ENCODE measurements at places on chromosomes 6 and 20.
A peak's percentile ranks its signal among the peaks of the same experiment; 100 is the strongest.

- DNase-seq, result no peak
Measured at GRCh38 chr6:111061508-111061907, 25.8 kb upstream of the SLC16A10 start.

- no peak for DNase-seq
Measured at GRCh38 chr6:47267301-47267700, 42.4 kb downstream of the TNFRSF21 start.

DNA sequence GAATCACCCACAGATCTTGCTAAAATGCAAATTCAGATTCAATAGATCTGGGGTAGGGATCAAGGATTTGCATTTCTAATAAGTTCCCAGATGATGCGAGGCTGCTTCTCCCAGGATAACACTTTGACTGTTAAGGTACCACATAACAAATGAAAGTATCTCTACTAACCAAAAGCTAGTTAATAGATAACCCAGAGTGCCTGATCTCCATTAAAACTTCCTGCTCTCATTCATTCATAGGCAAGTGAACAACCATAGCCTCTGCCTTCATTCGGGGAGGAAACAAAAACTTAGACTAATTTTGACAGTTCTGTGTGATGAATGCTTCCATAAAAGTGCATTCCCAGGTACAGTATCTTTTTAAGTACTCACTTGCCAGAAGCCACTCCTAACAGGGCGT, 265.6 kb upstream of the BTBD3 start:
- no peak for DNase-seq

GRCh38 chr20:49896204-49896603, 19.1 kb downstream of the SPATA2 start:
- no peak for DNase-seq

DNA sequence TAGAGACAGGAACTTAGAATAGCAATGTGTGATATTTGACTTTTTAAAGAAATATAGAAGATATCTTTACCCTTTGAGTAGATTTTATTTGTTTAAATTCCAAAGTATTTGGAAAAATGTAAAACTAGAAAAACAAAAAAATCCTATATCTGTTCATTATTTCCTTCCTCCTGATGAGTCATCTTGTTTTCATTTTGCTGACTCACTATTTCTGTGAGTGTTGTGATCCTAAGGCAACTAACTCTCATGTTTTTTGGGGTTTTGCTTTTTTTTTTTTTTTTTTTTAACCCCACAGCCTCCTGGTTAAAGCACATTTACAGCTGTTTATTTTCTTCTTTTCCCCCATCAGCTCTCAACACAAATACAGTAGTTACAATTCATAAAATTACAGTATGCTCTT, 37.8 kb upstream of the THEMIS start:
- DNase-seq, result no peak

- DNase-seq, result no peak
Measured at GRCh38 chr6:167394820-167395219, 69.9 kb downstream of the TTLL2 start.

DNA sequence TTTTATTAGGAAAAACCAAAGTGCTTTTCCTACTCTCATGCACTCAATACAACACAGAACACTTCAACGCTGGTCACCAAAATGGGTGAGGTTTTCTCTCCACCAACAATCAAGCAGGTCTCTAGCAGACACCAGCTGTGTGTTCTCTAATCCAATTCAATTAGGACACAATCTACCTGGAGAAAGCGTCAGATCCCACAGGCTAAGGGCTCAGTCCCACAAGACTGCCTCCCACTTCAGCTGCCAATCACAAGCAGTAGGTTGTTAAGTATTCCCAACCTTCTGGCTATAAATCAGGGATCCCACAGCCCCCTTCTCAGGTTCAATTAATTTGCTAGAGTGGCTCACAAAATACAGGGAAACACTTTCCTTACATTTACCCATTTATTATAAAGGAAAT, 47.7 kb downstream of the STMND1 start:
- DNase-seq, result no peak

GRCh38 chr20:54048481-54048880, 21.9 kb downstream of the BCAS1 start:
- DNase-seq, result no peak

DNA sequence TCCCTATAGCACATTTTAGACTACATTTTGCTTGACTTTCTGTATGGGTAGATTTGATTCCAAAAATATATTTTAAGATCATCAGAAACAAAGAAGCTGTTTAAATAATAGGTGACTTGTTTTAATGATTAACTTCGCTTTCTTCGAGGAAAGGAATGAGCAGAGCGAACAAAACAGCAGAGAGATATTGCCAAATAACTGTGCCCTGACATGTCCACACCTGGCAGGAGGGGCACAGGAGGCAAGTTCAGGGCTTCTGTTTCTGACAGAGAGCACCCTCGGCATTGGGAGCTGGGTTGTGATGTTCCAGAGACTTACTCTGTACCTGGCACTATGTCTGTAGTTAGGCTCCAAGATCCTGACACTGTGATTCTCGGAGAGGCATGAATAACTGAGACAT, 155.7 kb upstream of the SASH1 start:
- no peak for DNase-seq

GRCh38 chr20:56554869-56555268, 21.8 kb downstream of the FAM209B start:
- peak; percentile 97 for DNase-seq

GRCh38 chr6:17297271-17298080, 16.3 kb downstream of the RBM24 start:
- DNase-seq, result no peak

- no peak for DNase-seq
Measured at GRCh38 chr6:8546496-8546895, 111.2 kb upstream of the SLC35B3 start.

GRCh38 chr6:118787724-118788423, 106.1 kb upstream of the ASF1A start:
- no peak for DNase-seq

DNA sequence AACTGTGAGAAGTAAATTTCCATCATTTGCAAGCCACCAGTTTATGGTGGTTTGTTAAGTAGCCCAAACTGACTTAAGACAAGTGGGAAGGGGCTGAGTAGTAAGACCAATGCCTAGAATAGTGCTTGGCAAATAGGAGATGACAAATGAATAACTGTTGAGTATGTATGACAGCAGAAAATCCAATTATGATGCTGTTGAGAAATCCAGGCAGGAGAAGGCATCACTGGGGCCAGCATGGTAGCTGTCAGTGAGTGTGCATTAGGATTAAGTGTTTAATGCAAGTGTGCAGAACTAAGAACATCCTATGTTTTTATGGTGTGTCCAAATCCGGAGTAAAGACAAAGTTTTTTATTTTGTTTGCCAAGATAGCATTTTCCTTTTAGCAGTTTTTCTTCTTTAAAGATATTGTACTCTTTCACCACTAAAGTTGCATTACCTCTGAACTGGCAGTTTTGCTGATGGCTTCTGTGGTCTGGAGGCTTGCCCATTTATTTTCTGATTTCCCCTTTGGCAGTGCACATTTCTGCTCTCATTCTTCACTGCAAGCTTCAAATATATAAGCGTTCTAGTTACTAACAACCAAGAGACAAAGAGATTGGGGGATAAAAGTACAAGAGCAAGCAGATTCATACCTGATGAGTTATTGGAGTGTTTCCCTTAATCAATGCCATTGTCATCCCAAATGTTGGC, 289.7 kb downstream of the KCNQ5 start:
- DNase-seq, result peak; percentile 2

DNA sequence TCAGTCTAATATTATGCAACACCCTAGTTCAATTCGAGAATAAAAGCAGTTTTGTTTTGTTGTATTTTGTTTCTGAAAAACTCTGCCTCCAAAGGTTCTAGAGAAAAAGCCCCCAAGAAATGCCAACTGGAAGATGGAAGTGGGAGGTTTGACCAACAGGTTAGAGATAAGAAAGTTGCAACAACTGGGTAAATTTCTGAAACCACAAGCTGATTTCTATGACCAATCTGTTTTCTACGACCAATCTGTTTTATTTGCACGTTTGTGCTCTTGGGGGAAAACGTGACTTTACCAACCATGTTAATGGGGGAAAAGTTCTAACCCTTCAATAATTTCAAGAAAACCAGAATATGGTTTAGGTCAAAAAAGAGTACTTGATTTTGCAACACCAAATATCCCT, 173.2 kb downstream of the PDE7B start:
- DNase-seq, result no peak

- no peak for DNase-seq
Measured at GRCh38 chr20:33282196-33282934, 649 bp upstream of the BPIFB1 start.

- no peak for DNase-seq
Measured at GRCh38 chr20:52295556-52295955, 104.0 kb upstream of the ZFP64 start.

GRCh38 chr6:91645811-91646210, 1058.9 kb upstream of the MAP3K7 start:
- DNase-seq, result no peak

- DNase-seq, result no peak
Measured at GRCh38 chr20:10219993-10220750, 1.5 kb downstream of the SNAP25 start.

DNA sequence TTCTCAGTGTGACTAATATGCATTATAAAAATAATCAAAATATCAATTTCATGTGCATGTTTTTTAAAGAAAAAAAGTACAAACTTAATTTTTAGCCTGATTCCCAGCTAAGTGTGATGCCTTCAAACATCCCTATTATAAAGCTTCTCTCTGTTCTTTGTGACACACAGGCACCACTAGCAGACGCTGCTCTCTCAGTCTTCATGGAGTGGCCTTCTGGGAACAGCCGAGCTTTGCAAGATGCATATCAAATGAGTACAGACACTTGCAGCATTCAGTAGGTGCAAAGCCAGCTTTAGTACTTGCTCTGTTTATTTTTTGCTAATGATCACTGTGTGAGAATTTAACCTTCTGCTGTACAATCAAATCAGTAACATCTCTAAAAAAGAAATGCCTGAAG, 340.0 kb downstream of the ADGRB3 start:
- no peak for DNase-seq

GRCh38 chr6:167872538-167873210, 46.0 kb downstream of the AFDN start:
- no peak for DNase-seq

- DNase-seq, result no peak
Measured at GRCh38 chr6:56036916-56037600, 161.7 kb upstream of the BMP5 start.

- no peak for DNase-seq
Measured at GRCh38 chr6:151029970-151030369, 164.5 kb downstream of the MTHFD1L start.

DNA sequence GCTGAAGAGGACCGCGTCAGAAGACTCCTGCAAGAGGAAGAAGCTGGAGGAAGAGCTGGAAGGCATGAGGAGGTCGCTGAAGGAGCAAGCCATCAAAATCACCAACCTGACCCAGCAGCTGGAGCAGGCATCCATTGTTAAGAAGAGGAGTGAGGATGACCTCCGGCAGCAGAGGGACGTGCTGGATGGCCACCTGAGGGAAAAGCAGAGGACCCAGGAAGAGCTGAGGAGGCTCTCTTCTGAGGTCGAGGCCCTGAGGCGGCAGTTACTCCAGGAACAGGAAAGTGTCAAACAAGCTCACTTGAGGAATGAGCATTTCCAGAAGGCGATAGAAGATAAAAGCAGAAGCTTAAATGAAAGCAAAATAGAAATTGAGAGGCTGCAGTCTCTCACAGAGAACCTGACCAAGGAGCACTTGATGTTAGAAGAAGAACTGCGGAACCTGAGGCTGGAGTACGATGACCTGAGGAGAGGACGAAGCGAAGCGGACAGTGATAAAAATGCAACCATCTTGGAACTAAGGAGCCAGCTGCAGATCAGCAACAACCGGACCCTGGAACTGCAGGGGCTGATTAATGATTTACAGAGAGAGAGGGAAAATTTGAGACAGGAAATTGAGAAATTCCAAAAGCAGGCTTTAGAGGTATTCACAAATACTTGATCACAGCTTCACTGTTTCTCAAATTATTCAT, 8.9 kb upstream of the SNRNP48 start:
- no peak for DNase-seq

- DNase-seq, result no peak
Measured at GRCh38 chr6:17656092-17656491, 50.6 kb downstream of the NUP153 start.

DNA sequence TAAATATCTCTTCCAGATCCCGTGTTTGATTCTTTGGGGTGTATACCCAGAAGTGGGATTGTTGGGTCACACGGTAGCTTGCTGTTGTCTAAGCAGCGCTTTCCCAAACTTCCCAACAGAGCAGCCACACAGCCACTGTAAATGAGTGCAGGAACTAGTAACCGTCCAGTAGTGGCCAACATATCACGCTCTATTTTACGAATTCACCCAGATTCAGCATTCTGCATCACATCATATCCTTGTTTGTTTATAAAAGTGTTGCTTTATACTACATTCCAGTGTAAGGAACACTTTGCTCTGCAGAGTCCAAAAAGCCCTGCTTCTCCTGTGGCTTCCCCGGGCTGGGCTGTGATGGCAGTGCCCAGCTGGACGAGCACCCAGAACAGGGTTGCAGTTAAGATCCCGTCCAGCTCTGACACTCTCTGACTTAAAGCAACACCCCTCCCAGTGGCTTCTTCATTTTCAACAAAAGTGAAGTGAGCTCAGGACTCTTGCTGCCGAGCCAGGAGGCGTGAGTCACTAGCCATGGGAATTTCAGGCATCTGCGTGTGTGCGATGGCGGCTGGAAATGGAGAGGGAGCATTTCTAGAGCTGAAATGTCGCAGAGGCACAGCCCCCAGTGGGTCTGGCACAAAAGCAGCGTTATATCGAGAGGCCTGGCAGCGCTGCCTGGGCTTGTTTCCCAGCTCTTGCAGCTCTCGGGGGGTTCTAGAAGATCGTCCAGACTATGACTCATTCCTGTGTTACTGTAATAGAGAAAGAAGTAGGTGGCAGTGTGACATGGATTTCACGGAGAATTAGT, 216.3 kb upstream of the ECI2 start:
- DNase-seq, result peak; percentile 73

- DNase-seq, result no peak
Measured at GRCh38 chr20:62267543-62267942, 29.2 kb downstream of the OSBPL2 start.

GRCh38 chr6:42967228-42967627, 6.7 kb downstream of the GNMT start:
- no peak for DNase-seq

GRCh38 chr6:146829792-146830565, 231.2 kb downstream of the ADGB start:
- no peak for DNase-seq

- DNase-seq, result no peak
Measured at GRCh38 chr20:24560571-24561491, 91.4 kb downstream of the SYNDIG1 start.

Measured in non-pigmented ciliary epithelial cell (primary cell).